NCI-H774 (cell line): ENCODE measurements at places on chromosomes 5 and 9.

GRCh38 chr5:75387806-75388205 is 50.8 kb downstream of the HMGCR start:
- DNase-seq: no peak

DNA sequence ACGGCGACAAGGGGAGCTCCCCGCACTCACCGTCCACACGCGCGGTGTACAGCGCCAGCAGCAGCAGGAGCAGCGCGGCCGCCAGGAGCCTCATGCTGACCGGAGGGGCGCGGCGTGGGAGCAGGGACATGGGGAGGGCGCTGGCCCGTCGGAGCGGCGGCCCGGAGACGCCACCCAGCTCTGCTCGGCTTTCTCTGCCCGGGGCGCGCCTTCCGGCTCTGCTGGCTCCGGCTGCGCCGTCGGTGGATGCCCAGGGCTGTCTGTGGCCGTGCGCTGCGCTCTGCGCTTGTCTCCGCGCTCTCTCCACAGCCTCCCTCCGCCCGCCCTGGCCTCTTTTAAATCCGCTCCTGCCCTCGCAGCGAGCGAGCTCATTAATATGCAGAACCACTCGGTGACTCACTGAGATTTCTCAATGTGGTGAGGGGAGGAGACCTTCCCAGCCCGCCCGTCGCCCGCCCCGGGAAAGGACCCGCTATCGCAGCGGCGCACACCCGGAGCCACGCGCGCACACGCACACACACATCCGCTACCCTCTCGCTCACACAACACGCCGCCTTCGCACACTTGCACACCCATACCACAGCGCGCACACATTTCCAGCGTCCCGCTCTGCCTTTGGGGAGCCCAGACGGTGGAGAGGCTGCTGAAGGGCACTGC is at the start of gene CXCL14:
Gene CXCL14, minus strand, starts transcription at position 307 of the 657 bp plus-strand sequence. Its CDS starts 213 bp downstream, at position 94.
- DNase-seq: no peak

GRCh38 chr5:32241034-32241783 is 67.1 kb upstream of the GOLPH3 start:
- DNase-seq: no peak

DNA sequence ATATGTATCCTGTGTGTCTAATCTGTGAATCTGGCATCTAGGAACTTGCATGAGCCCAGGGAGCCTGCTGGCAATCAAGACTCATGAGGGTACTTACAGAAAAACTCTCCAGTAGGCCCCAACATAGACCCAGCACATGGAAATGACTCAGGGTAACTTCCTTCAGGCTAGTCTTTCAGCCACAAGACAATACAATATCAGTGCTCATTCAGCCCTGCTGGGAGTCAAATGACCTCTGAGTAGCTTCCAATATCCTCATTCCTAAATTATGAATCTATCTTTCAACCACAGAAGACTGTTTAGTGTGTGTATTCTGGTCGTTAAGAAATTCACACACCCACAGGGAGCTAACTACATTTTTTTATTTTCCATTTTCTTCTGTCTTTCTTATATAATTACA is 1273.0 kb downstream of the EFNA5 start:
- DNase-seq: no peak

DNA sequence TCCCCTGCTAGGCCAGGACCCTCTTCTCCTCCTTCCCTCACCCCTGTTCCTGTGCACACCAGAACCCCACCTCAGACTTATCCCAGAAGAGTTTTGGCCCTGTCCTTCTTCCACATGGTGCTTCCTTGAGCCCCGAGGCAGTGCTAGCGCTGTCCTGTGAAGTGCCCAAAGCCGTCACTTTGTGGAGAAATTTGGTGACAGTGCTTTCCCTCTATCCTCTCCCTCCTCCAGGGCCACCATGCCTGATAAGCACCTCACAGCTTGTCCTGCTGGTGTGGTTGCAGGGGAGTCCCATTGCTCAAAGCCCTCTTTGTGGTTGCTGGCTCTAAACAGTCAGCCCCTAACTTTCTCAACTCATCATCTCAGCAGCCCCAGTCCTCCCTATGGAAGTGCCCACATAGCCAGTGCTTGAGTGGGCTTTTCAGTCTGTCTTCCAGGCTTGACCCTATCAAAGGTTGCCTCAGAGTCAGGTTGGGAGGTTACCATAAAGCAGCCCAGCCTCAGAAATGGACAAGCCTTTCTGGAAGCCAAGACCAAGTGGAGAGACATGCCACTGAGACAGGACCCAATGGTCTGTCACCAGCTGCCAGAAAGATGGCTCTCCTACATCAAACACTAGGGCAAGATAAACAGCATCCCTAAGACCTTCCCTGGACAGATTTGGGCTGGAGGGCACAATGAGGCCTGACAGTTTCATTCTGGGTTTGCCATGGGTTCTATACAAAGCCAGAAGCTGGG is 18.0 kb downstream of the IGIP start:
- no peak for DNase-seq

- peak; percentile 24 for DNase-seq
Observed at GRCh38 chr5:3033033-3033755, 281.7 kb upstream of the IRX2 start.

GRCh38 chr5:31934156-31934555 is 240.0 kb downstream of the GOLPH3 start:
- DNase-seq: no peak

GRCh38 chr9:110112792-110113191 is 95.2 kb downstream of the C9orf152 start:
- DNase-seq: no peak

- no peak for DNase-seq
Observed at GRCh38 chr5:40601198-40601868, 78.4 kb upstream of the PTGER4 start.

DNA sequence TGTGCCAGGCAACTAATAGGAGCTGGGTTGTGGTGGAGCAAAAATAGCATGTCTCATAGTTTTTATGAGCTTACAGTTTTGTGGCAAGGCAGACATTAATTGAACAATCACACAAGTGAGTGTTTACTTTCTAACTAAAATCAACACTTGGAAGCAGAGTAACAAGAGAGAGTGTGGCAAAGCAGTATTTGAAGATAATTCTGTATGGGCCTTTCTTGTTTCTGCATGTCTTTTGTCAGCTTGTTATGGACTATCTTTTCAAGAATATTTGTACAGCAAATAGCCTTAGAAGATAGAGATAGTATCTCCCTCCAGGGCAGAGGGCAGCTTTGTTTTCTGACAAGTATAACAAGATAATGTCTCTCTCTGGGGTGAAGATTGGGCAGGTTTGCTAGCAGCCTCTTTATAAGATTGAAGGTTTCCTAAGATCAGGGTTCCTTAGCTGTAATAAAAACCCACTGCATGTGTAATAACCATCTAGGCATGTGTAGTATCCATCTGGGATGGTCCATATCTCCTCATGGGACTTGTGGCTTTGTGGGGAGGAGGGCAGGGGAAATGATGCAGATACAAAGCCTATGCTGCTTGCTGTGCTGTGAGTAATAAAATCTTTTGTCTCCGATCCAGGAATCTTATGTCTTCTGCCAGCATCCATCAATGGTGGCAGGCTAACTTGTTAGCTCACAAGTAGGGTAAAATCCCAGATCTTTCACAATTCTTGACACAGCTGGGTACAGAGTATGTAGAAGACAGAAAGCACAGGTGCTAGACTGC is 479.9 kb downstream of the KDM4C start:
- peak; percentile 74 for DNase-seq

DNA sequence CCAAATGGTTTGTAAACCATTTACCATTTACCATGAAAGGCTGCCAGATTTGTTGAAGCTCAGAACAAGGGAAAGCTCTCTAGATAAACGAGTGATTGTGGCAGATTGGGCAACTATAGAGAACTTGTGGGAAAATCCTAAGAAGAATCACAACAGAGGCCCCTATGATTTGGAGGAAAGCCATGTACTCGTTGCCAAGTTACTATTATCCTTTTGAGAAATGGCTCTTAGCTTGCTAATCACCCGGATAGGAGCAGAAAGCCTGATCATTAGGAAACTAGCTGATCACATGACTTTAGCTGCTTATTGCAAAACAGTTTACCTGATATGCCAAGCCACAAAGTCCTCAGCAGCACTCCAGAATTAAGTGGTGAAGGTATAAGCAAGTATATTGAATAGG is 23.5 kb upstream of the ATG10 start:
- DNase-seq: no peak

DNA sequence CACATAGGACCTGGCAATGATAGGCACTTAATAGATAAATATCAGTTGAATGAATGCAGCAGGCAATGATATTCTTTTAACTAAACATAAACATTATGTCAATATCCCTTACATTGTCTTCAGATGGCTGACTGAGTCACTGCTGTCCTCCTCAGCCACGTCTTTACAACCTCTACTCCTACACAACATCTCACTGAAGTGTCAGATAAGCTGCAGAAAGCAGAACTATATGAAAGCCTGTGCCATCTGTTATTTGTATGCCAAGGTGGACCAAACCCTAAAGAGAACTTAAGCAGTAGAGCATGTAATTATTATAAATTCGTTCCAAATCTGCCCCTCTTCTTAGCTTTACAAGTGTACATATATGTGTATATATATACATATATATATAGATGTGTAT is 271.2 kb downstream of the RASEF start:
- no peak for DNase-seq

GRCh38 chr5:126884269-126884819 is 107.4 kb downstream of the LMNB1 start:
- no peak for DNase-seq

GRCh38 chr5:56389261-56389660 is 156.1 kb upstream of the ANKRD55 start:
- no peak for DNase-seq

DNA sequence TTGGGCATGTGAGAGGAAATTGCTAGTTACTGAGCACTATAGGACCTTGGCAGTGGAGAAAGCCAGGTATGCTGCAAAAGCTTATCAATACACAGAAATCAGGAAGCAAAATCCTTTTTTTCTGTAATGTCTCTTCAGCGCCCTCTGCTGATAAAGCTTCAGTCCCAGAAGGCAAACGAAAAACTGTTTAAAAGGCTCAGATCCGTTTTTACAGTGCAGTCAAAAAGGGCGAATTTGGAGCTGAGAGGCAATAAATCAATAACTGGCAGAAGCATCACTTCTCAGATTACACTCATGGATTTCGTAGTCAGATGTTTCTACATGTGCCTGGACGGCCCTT is 1.1 kb upstream of the MAN2A1 start:
- DNase-seq: peak; percentile 67

DNA sequence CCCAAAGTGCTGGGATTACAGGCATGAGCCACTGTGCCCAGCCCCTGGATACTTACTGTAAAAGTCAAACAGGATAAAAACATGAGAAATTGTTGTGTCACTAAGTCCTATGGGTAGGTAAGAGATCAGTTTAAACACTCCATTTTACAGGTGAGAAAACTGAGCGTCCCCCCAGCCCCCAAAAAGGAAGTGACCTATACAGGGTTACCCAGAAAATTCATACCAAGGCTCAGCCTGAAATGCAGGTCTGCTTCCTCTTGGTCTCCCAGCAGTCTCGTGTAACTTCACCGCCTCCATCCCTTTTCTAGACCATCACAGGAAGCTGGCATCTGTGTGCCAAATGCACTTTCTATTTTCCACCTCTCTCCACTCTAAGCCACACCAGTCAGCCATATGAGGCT is 57.2 kb downstream of the TMOD1 start:
- no peak for DNase-seq

DNA sequence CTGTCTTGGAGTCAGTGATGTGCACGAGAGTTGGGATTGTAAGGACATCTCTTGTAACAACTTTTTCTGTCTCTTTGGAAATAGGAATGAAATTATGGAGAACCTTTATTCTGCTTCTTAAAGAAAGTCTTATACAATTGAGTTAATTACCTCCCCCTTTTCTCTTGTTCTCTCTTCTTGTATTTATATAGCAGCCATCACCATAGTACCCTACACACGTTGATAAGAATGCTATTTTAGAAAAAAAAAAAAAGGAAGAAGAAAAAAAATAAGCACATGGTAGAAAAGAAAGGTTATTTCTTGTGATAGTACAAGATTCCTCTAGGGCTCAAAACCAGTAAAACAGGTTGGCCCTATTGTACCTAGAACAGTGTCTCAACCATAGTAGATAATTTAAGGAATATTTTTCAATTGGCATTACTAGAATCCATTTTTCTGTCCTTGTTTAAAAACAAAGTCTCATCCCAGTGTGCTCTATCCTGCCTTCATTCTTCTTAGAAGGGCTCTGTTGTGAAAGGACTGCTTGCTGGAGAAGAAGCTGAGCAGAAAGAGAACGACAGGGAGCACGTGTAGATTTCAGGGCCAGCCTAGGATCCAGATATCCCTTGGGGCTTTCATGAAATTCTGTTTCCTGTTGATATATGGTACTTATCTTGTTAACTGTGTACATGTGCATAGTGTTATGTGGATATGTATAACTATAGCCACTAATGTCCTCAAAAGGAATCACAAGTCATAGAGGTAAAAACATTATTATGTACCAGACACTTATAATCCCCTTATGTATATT is 392.3 kb upstream of the MEF2C start:
- no peak for DNase-seq

DNA sequence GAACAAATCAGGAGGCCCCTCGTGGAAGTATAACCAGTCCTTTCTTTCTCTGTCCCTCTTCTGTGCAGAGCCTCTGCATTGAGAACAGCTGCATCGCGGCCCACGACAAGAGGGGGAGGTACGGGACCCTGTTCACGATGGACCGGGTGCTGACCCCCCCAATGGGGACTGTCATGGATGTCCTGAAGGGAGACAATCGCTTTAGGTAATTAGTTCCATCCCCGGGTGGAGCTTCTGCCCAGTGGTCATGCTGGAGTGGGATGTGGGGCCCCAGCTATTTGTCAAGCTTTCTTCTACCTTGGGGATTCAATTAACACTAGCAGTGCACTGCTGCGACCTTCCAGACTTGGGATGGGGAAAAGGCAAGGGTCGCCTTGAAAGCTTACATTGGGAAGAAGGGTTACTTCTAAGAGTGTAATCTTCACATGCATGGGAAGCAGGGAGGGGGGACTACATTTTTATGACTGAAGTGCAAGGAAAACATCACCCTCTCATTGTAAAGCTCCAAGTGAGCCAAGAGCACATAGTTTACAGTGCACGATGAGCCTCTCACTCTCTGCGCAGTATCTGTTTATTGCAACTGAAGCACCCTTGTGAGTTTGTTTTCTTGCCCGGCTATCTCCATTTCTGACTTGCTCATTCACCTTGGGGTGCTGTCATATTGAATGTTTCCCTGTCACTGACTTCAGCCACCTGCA is 27.0 kb downstream of the TGFBI start:
- DNase-seq: no peak

- peak; percentile 79 for DNase-seq
Observed at GRCh38 chr5:179930788-179931473, 23.2 kb upstream of the TBC1D9B start.

DNA sequence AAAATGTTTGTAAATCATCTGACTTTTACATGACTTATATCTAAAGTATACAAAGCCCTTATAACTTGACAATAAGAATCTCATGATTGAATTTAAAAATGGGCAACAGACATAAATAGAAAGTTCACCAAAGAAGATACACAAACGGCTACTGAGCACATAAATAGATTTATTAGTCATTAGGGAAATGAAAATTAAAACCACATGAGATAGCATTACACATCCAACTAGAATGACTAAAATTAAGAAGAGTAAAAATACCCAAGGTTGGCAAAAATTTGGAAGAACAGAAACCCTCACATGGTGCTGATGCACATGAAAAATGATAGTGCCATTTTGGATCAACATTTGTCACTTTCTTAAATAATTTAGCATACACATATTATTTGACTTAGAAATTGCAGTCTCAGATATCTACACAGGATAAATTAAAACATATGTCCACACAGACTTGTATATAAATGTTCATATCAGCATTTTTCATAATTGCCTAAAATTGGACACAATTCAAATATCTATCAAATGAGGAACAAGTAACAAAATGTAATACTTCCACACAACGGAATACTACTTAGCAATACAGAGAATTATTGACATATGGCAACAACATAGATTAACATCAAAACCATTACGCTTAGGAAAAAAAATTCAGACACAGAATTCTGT is 359.1 kb upstream of the DAB2 start:
- DNase-seq: no peak

GRCh38 chr5:24816206-24816605 is 171.4 kb upstream of the CDH10 start:
- no peak for DNase-seq
